ENCODE measurements at places on chromosomes 13 and 19.

DNA sequence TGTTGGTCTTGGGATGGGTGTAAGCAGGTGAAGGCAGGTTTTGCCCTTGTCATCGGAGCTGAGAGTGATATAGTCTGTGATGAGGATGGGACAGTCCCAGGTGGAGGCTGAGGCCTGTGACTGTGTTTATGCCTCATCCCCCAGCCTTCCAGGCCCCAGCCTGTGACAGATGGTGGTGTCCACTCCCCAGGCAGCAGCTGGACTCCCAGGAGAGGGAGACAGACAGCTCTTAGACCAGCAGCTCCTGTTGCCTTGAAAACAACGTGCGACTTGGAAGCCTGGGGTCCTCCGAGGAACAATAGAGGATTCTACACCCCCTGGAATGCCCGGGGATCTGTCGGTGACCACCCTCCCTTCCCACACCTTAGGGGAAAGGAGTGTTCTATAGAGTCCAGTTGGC, 63.8 kb downstream of the CHST8 start:
- DNase-seq: no peak

DNA sequence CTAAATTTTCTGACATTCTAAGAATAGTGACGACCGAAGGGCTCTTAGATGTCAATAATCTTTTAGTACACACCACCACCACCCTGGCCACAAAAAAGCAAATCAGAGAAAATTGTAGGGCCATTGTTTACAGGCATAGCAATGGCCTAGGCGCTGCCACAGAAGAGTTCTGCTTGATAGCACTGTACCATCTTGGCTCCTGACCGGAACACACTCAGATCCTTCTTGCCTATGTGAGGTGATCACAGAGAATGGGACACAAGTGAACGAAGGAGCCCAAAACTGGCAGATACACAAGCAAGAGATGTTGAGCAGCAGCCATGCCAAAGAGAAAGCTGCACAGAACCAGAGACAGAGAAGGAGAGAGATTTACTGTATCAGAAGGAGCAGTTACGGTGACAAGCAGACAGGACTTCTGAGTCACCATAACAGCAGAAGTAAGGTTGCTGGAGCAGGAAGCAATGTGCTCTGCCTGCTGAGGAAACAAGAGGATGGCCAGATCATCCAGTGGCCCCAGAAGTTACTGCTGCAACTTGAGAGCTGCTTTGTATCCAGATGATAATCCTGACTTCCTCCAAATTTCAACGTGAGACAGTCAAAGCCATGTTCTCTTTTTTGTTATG, 105.2 kb downstream of the SLITRK6 start:
- peak; percentile 8 for DNase-seq

GRCh38 chr13:21812192-21812626, 141.3 kb downstream of the FGF9 start:
- DNase-seq: no peak

DNA sequence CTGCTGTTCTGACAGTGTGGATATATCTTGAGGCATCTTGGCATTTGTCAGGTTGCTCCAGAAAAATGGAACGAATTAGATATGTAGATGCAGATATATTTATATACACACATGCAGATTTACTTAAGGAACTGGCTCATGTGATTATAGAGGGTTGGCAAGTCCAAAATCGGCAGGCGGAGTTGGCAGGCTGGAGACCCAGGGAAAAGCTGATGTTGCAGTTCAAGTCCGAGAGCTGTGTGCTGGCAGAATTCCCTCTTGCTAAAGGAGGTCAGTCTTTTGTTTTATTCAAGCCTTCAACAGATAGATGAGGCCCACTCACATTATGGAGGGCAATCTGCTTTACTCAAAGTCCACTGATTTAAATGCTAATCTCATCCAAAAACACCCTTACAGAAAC, 24.4 kb upstream of the CSNK1A1L start:
- no peak for DNase-seq

DNA sequence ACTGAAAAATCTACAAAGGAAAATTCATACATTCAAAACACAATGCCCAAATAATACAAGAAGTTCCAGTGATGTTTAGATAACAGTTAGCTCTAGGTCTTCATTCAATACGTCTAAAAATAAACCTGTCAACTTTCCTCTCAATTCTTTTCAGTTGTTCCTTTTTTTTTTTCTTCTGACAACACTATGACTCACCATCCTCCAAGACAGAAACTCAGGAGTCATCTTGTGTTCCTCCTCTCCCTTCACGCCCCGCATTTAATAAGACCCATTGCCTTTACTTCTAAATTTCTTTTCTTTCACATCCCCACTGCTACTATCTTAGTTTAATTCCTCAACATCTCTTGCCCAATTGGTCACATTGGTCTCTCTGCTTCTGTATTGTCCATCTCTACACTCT, 759.9 kb downstream of the GPC5 start:
- DNase-seq: peak; percentile 23

- peak; percentile 61 for DNase-seq
These were observed 110.2 kb downstream of the STK24 start for GRCh38 chr13:98466634-98467236.

- DNase-seq: no peak
These were observed at the start of gene NLRP4 for GRCh38 chr19:55836340-55836739. Gene NLRP4 (plus strand): TSS chr19:55836540. CDS start chr19:55852081, 15,541 bp downstream.

DNA sequence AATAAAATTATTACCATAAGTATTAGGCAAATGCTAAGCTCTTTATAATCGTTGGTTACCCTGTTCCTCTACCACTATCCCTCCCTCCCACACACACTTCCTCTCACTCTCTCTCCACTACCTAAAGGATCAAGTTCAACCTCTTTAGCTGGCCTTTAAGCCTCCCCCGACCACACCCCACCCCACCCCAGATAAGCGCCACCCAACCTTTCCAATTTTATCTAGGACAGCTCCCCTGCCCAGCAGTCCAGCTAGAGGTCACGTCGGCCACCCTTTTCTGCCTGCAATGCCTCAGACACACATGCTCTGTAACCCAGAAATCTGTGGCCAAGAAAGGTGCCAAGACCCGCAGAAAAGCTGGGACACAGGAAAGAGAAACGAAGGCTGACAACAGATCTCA, 1.1 kb downstream of the LYPD4 start:
- DNase-seq: no peak

DNA sequence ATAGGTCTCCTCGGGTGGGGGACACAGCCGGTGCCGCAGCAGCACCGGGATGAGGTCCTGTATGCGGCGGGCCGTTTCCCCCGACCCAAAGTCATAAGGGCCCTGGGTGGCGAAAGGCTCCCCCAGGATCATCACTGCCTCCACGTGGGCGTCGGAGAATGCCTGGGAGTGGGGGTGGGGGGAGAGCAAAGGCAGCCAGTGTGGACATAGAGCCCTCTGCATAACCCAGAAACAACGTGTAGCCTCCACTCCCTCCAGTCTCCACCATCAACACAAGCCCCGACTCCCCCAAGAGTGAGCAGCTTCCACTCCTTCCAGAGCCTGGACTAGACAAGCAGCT, 1.7 kb upstream of the NUMBL start:
- no peak for DNase-seq

DNA sequence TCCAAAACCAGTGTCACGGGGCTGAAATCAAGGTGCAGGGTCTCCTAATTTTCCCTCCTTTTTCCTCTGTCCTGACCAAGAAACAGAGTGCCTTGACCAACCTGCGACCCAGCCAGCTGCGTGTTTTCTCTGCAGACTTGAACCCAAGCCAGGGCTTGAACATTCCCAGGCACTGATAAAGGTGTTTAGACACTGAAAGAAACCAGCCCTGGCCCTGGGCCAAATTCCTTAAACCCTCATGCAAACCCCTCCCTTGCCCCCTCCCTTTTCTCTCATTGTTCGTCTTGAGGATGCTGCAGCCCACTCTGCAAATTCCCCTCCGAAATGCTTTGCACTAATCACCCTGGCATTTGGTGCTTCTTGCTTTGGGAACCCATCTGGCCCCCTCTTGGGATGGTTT, 9.5 kb upstream of the FFAR2 start:
- no peak for DNase-seq

DNA sequence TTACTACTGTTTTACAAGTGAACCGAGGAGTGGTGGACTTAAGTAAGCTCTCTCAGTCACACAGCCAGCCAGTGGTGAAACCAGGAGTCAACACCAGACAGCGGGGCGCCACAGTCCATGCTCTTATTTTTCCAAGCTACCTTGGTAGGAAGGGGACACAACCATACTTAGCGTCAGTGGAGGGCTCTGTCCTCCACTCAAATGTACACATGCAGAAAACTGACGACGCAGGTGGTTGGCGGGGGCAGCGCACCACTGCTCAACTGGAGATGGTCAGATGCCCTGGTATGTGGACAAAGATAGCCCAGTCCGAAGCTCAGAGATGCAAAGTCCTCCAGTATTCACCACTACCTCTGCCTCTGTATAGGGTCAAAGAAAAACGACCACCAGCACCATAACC, 1.1 kb downstream of the ZNF667 start:
- DNase-seq: no peak

DNA sequence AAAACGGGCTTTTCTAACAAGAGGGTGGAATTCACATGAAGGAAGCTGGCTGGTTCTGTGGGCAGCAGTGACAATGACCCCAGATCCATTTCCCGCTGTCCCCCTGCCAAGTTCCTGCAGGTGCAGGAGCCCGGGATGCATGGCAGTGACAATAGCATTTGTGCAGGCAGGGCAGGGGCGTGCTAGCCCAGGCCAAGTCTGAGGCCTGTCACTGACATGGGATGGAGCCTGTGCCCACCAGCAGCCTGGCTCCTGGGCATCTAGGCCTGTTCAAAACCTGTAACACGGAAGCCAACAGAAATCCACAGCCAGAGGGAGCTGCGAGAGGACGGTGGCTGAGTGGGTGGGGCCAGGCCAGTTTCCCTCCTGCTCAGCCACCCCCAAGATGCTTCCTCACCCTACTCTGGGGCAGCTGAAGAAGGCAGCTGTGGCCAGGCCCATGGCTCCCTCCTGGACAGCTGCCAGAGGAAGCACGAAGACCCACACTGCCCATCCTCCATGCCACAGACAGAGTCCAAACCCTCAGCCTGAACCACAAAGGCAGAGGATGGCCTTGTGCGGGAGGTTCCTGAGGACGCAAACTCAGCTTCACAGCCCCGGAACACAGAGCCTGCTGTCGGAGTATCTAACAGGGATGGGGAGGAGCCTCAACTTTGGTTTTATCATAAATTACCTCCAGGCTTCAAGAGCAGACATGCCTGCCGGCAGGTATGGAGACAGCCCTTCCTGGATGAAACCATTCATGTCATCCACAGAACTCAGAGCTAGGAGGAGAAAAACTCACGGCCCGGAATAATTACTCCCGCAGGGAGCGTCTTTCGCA, 74.0 kb downstream of the CEBPG start:
- DNase-seq: peak; percentile 63

DNA sequence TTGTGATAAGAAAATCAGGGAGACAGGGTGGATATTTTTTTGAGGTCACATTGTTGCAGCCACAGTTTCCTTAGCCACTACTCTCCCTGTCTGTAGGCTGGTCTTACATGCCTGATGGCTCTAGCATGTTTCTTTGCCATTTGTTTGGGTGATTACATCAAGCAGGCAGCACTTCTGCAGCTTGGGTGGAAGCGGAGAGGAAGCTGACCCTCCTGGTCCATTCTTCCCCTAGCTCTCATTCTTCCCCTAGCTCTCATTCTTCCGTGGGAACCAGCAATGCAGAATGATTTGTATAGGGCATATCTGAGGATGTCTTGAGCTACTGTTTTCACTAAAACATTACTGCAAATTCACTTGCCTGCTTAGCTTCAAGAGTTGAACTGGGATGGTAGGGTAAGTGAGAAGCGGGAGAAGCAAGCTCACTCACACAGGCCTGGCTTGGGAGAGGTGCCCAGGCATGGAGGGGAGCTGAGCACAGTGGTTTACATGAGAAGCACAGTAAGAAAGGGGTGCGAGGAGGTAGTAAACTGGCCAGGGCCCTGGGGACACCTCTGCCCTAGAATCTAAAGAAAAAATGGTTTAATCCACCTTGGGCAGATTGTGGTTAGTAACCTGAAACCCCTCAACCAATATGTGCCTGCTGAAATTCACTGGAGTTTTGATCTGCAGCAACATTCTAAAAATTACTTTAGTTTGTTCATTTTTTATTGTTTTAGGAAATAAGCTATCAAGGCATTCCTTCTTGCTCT, 538.9 kb downstream of the RFC3 start:
- DNase-seq: no peak

DNA sequence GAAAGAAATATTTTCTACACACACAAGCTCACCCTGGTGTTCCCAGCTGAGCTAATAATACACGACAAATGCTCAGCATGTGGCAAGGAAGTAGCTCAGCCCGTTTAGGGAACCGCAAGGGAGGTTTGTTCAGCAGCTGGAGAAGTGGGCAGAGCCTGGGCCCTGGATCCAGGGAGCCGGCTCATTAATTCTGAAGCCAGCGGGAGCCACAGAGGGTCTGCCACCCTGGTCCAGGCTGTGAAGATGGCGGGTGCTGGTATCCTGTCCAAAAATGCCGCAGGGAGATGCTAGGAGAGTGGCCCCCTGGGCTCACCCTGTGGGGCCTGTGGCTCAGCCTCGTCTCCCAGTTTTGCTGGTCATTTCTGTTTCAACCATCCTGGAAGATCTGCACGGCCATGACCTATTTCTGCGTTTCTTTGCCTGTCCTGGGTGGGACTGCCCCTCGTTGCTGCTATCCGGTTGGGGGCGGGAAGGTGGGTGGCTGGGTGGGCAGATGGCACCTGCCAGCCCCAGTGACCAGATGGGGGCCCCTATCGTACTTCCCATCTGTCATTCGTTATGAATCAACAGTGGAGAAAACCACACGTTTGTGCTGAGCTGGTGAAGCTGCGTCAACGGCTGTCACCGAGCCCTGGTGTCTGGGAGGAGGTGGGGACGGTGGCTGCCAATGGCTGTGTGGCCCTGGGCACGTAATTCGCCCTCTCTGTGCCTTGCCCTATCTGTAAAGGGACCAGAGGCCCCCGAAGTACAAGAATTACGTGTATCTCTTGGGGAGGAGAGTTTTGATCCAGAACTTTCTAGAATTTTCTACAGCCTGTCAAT, 2.7 kb upstream of the GNA15 start:
- DNase-seq: peak; percentile 98

- no peak for DNase-seq
These were observed 31.5 kb upstream of the CHST8 start for GRCh38 chr19:33590224-33590623.

GRCh38 chr13:85819513-85819912, 20.3 kb upstream of the SLITRK6 start:
- DNase-seq: no peak

DNA sequence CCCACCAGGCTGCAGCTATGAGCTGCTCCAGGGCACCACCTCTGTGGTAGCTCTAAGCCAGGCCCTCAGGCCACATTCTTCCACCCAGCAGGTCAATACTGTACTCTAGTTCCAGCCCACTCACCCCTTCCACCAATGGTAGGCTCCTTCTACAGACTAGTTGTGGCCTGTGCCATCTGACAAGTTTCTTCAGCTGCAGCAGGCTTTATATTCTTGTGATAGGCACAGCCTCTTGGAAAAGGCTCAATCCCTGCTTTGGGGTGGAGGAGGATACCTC, 8.5 kb downstream of the MICU2 start:
- DNase-seq: no peak
